ENCODE measurements at places on chromosomes 12 and 14.

DNA sequence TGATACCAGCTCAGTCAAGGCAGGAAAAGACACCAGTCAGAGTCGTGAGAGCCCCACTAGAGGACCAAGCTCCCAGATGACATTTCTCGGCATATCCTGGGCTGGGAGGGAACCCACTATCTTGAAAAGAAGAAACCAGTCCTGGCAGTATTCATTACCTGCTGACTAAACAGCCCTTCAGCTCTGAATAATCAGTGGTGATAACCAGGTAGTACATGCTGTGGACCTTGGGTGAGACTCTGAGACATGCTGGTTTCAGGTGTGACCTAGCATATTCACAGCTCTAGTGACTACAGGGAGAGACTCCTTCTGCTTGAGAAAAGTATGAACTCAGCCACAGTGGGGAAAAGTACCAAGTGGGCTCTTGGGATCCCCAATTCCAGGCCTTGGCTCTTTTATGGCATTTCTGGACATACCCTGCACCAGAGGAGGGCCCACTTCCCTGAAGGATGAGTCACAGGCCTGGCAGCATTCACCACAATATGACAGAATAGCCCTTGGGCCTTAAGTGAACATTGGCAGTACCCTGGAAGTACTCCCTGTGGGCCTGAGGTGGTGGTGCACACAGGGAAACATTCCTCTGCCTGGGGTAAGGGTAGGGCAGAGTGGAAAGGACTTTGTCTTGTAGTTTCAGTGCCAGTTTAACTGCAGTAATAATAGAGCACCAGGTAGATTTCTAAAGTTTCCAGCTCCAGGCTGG is 82.6 kb upstream of the SLC38A4 start:
- DNase-seq, result peak; percentile 15

DNA sequence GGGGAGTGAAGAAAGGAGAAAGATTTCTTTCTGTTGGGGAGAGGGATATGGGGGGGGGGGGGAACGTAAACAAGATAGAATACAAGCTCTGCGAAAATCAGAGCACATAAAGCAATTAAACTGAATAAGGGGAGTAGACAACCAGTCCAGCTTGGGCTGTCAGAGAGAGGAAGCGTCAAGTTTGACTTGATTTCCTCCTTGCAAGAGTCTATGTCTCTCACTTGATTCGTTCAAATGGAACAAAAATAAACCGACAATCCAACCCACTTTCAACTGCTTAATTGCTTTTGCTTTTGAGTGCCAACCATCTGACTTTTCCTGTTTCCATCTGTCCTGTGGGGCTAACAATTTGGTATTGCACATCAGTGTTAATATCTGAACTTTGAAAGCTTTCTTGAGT is 942 bp downstream of the SYT1 start:
- peak; percentile 41 for DNase-seq

DNA sequence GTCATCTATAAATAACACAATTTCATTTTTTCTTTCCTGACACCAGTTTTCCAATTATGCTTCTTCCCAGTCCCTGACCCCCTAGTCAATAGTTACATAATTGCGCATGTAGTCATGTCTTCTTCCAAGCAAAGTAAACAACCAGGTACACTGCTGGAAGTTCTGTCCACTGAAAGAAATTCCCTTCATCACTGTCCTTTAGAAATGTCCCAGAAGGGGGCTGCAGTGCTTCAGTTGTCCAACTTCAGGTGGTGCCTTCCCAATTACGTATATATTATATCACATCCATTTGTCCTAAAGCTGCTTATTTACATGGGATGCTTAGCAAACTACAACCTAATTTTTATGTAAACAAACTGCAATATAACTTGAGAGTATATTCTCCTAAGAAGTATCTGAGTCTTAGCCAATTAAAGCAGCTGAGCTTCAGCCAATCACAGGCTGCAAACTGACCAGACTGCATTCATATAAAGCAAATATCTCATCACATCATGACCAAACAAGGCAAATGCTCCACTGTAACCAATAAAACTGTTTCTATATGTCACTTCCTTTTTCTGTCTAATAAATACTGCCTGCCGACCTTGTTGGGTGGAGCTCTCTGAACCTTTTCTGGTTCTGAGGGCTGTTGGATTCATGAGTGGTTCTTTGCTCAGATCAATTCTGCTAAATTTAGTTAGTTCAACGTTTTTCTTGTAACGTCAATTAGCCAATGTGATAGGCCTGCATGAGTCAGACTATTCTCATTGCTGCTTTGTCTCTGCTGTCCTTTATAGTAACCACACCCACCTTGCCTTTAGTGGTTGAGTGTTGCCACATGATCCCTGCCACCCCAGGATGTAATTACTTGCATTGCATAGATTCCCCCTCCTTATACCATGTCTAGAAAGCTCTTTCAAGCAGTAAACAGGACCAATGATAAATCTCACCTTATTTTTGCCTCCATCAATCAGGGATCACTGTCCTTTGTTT is 239.3 kb downstream of the ALG10B start:
- no peak for DNase-seq

GRCh38 chr12:75959060-75959459 is 72.5 kb downstream of the PHLDA1 start:
- DNase-seq, result no peak

DNA sequence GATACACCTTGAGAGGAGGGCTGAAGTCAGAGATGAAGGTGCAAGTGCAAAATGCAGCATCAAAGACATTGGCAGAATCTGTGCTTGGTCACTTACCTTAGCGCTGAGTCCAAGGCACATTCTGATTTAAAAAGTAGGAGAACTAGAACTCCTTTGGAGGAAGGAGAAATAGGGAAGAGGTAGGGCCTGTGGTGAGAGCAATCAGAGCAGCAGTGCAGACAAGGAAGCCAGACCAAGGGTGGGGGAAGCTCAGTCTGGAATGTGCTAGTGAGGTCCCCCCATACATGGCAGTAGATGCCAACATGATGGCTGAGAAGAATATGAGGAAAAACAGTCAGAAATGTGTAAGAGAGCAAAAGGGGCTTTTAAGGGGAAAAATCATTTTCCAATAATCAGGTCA is 206.5 kb downstream of the SSPN start:
- DNase-seq, result no peak

DNA sequence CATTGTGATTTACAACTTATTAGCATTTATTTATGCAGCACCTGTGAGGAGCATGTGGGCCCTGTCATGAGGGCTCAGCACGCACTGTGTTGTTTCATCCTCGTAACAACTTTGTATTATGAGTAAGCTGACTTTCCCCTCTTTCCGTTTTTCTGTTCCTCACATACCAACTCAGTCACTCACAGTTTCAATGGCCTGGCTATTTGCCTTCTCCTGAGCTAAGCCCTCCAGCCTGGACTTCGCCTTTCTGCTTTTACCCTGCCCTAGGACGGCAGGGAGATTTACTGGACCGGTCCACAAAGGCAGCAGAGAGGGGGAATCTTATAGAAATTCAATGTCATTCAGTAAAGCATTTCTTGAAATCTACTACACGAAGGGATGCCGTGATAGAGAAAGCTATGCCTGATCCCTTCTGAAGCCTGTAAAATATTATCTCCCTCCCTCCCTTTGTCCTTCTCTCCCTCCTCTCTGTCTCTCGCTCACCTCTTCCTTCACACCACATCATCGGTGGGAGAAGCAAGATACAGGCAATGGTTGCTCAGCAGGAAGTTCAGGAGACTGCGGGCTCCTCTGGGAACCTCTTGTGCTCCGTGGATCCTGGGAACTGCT is 219.2 kb upstream of the TBX3 start:
- no peak for DNase-seq

DNA sequence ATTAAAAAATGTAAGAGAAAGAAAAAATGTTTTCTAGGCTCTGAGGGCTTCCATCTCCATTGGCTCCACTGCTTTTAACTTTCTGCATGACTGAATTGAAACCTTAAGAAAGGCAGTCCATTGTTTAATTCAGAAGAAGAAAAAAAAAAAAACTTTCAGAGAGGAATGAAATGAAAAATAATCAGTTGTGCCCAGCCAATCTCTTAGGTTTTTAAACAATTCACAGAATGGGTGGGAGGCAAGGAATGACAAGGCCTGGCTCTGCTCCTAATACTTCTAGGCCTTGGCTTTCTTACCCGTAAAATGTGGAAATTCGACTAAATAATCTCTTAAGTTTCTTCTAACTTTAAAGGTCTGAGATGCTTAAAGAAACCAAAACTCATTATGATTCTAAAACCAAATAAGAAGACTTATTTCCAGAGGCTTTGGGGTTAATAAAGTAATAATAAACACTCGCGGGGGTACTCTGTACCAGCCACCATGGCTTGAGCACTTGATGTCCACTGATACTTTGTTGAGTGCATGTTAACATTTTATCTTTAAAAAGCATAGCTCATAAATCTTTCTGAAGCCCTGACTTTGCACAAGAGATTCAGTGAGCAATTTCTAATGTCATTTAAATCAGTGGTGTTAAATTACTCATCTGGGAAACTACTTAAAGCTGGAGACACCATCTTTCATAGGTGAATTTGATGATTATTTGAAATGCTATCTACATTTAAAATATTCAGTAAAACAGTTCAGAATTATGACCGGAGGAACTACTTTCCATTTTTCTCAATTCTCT is 49.6 kb downstream of the STON2 start:
- DNase-seq, result no peak

- peak; percentile 52 for DNase-seq
These were observed 8.1 kb upstream of the LHX5 start for GRCh38 chr12:113479590-113480335.

GRCh38 chr12:99433155-99433554 is 214.4 kb upstream of the GARIN6 start:
- DNase-seq, result no peak

GRCh38 chr12:58570411-58570810 is 349.9 kb downstream of the LRIG3 start:
- no peak for DNase-seq

DNA sequence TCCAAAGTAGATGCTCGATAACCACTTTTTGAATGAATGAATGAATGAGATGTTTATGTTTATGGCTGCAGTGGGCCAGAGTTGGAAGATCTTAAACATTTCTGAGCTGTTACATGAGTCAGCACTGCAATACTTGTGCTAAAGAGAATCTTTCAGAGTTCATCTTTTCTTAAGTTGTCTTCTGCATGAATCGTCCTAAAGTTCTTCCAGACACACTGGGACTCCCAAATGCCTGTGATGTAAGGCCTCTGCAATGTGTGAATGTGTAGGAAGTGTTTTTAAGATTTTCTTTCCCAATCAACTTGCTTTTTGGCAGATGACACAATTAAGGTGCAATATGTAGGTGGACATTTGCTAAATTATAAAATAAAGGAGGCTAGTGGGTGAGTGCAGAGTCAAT is 50.3 kb upstream of the TRIM9 start:
- no peak for DNase-seq

- no peak for DNase-seq
These were observed 193.1 kb downstream of the APAF1 start for GRCh38 chr12:98838231-98838647.

All from ACHN (cell line).